GM13976 (cell line): ENCODE measurements at places on chromosomes 3 and 15.

GRCh38 chr15:41811432-41812195 is 16.3 kb upstream of the JMJD7 start:
- peak; percentile 86 for DNase-seq

- DNase-seq = no peak
Observed at GRCh38 chr3:160757233-160758106, 1.4 kb downstream of the PPM1L start.

GRCh38 chr3:178231645-178232044 is 304.6 kb upstream of the KCNMB2 start:
- DNase-seq = no peak

- DNase-seq = peak; percentile 86
Observed at GRCh38 chr15:40409366-40409765, 3.8 kb downstream of the IVD start.

DNA sequence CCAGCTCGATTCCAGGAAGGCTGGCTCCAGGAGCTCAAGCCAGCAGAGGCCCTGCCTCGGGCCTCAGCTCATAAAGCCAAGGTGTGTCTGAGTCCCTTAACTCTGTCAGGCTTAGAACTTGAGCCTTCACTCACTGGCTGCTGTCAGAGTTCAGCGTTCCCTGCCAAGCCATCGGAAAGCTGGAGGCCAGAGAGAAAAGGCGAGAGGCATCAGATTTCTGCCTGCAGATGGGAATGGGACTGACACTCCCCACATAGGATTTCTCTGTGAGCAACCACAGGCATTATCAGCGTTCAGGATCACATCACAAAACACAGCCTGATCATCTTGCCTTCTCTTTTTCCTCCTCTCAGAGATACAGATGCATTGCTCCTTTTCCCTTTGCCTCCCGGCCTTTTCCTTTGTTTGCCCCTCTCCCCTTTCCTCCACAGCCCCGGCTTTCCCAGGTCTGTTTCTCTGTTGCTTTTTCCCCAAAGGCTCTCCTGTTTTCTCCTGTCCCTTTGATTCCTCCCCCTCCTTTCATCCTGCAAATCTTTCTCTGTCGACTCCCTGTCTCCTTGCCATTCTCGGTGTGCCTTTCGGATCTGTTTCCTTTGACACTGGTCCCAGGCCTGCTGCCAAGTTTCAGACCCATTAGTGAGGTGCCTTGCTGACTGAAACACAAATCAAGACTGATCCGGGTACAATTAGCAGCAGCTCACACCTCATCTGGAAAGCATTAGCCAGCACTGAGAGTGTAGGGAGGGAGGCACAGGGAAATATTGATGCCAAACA is 44.5 kb upstream of the BOC start:
- no peak for DNase-seq

DNA sequence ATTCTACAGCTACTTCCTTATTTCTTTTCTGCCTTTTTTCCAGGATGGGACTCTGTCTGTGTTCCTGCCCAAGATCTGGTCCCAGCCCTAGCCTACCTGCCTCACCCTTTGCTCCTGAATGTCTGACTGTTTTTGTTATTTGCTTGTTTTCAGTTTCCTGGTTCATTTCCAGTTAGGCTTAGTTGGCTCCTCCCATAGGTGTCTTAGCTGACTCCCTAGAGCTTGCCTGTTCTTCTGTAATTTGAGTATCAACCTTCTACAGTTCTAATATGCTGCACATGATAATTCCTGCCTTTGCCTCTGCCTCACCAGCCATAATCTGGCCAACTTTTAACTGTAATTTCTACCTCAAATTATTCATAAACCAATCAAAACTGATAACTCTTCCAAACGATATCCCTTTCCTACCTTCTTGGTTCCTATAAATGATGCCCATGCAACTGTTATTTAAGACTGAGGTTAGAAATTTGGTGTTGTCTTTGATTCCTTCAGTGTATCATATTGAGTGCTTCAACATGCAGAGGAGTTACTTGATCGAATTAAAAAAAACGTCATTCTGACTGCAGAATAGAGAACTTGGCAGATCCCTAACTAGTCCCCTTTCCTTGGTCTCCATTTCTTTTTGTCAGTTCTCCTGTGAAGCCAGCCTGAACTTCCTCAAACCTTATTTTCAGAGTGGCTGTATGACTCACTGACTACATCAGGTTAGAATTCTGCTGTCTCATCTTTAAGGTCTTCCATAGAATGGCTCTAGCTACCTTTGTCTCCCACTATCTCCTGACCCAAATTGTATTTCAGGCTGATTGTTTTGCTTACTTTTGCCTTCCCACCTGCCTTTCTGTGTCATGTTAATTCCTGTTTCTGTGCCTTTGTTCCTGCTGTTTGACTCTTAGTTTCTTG is 8.4 kb downstream of the GOLM2 start:
- no peak for DNase-seq

DNA sequence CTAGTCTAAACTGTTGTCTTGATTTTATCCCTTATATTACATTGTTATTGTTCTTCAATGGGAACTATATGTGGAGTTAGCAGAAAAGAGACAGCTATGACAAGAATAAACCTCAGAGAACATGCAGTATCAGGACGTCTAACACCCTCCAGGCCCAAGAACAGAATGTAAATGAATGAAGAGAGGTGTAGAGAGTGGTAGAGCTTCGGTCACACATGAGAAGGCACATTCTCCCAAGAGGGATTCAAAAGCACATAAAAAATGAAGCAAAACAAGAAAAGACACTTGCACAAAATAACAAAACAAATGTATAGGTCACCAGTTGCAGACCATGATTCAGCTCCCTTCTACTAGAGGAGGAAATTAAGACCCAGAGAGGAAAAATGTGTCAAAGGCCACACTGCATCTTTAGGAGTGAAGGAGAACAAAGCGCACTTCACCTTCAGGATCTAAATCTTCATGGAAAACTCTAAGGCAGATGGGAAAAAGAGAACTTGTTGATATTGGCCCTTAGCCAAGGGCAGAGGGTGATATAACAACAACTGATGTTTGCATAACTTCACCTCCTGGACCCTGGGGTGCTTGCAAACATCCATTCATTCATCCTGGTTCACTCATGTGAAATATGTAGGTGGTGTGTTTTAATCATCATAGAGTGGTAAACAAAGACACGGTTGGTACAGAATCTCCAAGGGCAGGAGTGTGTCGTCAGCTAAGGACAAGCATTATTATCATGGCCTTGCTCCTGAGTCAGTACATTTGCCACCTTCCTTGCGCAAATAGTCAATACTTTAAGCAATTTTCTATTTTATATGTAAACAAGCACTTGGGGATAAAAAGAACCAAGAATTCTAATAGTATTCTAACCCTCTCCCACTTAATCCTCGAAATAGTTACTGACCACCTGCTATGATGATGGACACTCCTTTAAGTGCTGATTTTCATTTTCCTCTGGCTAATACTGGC is 8.8 kb downstream of the NEK10 start:
- no peak for DNase-seq

DNA sequence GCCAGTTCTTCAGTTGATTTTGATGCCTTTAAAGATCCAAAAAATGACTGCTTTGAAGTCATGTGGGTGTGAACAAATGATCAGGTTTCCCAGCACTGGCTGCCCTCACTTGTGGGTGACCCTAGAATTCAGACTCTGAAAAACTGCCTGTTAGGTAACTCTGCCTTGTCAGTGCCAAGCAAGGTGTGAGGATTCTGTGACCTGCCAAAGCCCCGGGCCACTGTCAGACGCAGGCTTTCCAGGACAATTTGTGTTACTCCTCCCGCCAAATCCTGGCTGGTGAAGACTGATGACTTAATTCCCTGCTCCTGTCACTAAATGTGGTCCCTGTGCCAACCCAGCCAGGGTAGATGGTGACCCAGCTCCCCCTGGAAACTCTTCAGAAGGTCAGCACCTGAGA is 99.2 kb upstream of the PSMD6 start:
- DNase-seq = no peak

GRCh38 chr3:159852821-159853505 is 135.7 kb upstream of the IL12A start:
- DNase-seq = no peak

DNA sequence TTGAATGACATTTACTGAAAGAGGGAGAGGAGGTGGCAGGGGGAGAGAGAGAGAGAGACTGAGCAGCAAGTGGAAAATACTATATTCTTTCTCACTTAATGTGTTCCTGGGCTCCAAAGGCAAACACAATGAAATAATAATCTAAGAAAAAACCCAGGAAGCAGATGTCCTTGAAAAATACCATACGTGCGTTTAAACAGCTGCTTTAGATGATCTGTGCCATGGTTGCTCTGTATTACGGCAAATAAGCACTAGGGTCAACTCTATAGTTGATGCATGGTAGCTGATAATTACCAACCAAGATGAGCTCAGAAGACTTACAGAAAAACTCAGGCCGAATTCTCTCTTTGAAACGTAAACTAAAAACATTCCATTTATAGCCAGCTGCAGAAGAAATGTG is 410.3 kb upstream of the TBL1XR1 start:
- DNase-seq = no peak

GRCh38 chr15:34132881-34133280 is 31.0 kb downstream of the PGBD4 start:
- DNase-seq = no peak

DNA sequence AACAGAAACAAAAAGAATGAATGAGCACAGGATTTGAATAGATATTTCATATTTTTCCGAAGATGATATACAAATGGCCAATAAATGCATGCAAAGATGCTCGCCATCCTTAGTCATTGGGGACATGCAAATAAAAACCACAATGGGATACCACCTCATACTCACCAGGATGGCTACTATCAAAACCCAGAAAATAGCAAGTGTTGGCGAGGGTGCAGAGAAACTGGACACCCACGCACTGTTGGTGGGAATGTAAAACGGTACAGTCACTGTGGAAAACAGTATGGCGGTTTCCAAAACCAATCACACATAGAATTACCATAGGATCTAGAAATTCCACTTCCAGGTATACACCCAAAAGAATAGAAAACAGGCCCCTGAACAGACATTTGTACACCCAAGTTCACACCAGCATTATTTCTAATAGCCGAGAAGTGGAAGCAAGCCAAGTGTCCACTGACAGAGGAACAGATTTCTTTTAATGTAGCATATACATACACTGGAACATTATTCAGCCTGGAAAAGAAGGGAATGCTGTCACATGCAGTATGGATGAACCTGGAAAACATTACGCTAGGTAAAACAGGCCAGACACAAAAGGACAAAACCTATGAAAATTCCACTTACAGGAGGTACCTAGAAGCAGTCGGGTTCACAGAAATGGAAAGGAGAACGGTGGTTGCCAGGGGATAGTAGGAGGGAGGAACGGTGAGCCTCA is 3.6 kb downstream of the RNF168 start:
- no peak for DNase-seq

GRCh38 chr3:53808496-53808895 is 37.7 kb downstream of the CHDH start:
- no peak for DNase-seq

GRCh38 chr3:105518203-105518602 is 151.5 kb downstream of the ALCAM start:
- DNase-seq = no peak

GRCh38 chr15:72229076-72229946 is 1.7 kb downstream of the PKM start:
- no peak for DNase-seq

- no peak for DNase-seq
Observed at GRCh38 chr3:147130461-147130860, 275.9 kb downstream of the ZIC4 start.

DNA sequence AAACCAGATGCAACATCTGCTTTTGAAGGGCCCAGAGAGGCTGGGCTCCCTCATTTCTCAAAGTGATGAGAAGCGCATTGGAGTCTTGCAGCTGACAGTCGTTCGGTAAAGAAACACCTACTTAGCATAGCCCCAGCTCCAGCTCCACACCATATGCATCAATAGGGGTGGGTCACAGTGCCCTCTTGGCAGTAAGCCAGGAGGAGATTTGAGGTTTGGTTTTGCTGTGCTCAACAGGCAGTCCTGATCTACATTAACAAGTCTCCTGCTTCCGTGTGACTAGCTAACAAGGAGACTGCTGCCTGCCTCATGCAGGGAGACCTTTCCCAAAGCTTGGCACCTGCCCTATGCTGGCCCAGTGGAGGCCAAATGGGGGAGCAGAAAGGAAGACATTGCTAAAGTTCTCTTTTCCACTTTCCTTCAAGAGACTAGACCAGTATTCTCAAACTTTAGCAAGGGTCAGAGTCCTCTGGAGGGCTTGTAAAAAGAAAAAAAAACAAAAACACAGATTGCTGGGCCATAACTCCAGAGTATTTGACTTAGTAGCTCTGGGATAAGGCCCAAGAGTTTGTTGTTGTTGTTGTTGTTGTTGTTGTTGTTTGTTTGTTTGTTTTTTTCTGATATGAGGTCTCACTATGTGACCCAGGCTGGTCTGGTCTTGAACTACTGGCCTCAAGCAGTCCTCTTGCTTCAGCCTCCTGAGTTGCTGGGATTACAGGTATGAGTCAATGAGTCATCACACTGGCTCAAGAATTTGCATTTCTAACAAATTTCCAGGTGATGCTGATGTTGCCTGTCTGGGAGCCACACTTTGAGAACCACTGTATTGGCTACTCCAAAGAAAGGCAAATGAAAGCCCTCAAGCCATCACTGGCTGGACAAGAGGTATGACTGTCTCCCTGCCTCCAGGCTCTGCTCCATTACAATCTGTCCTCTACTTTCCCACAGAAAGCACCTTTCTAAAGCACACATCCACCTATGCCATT is 294.9 kb downstream of the RORA start:
- DNase-seq = no peak

GRCh38 chr15:63474810-63475316 is 29.5 kb upstream of the USP3 start:
- DNase-seq = peak; percentile 73

- no peak for DNase-seq
Observed at GRCh38 chr3:128468285-128468790, 1.6 kb upstream of the DNAJB8 start.

GRCh38 chr15:78105476-78106241 is 13.3 kb downstream of the SH2D7 start:
- no peak for DNase-seq

DNA sequence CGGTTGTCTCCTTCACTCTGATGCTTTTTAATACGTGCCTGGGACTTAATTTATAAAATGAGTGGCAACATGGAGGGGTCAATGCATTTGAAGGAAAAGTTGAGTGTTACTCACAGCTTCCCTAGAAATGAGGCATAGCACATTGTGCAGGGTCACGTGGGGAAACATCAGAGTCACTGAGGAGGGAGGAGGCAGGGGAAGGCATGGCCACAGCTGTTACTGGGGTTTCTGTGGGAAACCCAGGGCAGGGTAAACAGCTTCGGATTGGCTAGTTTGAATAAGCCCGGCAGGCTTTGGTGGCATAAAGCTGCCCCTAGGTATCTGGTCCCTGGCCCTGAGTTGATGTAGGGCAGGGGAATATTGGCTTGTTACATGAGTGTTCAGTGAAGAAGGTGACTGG is 98.9 kb upstream of the ST8SIA2 start:
- DNase-seq = no peak

DNA sequence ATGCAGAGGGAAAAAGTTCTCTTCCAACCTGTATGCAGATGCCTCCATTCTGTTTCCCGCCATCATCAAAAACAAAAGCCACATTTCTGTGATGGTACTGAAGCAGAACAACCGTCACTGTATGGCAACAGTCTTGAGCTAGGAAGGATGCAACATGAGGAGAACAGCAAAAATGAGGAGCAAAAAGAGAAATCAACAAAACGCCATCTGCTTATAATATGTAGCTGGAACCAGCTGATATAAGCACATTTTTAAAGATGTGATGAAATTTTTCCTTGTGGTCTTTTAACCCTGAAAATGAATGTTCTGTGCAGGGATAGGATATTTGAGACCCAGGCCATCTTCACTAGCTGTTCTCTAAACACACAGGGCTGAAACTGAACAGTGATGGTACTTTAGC is 287.0 kb downstream of the ZIC4 start:
- DNase-seq = no peak

GRCh38 chr3:66588340-66588847 is 87.6 kb upstream of the LRIG1 start:
- no peak for DNase-seq

GRCh38 chr3:110956081-110956480 is 115.5 kb upstream of the NECTIN3 start:
- no peak for DNase-seq
